Urothelium cell line (cell line): ENCODE measurements at places on chromosomes 3 and 15.

DNA sequence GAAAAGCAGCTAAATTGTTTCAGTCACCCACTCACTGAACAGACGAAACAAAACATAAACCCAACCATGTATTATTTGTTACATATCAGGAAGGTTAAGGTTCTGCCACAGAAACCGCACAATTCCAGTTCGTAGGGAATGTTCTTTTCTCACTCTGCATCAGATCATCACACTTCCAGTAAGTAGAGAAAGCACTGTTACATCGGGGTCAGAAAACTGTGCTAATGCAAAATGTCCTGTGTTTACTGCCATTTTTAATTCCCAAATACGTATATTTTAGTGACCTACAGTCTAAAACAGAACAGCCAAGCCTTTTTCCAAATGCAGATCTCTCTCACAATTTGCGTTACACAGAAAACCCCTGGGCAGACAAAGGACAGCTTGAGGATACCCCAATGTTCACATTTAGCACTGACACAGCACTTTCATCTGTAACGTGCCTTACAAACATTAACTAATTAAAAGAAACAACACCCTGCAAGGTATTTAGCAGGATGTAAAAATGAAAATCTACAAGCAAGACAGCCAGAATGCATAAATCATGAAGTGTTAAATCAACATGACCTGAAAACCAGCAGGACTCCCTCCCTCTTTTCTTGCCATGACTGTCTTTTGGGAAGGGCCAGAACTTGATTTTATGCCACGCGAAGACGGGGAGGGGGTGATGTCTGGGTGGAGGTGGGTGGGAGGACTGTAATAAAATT, 34.8 kb upstream of the SKIL start:
- no peak for DNase-seq

DNA sequence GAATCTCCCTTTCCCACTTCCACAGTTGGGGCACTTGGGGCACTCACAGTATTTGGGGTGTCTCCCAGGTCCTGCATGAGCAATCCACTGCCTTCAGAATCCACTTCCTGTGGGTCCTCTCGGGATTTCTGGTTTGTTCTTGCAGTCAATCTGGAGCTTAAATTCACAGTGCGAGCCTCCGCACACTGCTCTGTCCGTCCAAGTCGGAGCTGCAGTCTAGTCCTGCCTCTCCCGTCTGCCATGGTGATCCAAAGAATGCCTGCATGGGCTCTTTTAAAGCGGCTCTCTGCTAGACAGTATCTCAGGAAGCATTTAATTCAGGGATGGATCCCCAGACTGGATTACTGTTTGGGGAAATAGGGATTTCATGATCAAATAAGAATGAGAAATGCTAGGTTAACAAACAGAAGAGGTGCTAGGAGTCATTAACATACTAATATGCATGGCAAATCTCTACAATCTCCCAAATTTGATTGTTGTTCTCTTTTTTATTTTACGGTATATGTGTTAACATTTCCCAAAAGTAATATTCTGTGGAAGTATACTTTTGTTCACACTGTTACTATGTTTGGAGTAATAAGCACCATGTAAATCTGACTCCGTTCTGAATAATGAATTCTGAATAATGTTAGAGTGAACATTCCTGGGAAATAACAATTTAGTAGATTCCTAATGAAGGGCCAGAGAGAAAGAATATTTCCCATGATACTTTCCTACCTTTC, 142.5 kb downstream of the HCN4 start:
- DNase-seq, result no peak

- DNase-seq, result no peak
Observed at GRCh38 chr3:108830991-108831614, 8.5 kb downstream of the TRAT1 start.

- no peak for DNase-seq
Observed at GRCh38 chr3:102619361-102619760, 184.5 kb downstream of the ZPLD1 start.

DNA sequence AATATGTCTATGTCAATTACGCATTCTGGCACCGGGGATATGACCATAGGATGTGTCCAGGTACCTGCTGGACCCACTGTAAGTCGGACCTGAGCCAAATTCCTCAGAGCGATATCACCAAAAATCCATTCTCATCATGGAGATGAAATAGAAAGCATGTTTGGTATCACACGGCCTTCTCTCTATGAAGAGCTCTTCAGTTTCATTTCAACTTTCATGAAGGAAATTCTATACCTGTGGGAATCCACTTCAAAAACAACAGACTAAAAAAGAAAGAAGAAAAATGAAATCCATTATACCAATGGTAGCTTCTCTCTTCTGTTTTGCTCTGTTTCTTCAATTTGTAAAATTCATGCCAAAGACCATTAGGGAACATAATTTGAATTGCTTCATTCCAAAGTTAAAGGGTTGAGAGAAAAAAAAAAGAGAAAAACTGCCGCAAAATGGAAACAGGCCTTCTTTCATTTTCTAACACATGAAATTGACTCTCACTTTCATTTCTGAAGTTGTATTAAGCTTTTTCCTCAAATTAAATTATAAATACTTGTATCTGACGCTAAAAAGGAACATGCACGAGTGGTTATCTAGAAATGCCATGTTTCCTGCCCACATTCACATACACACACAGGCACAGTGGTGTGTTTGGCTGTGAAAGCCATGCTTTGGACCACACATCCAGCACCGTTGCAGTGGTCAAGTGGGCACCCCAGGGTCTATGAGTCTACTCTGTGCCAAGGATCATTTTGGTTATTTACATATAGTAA, 46.9 kb upstream of the DIPK2A start:
- DNase-seq, result no peak

- DNase-seq, result no peak
Observed at GRCh38 chr3:61483997-61484396, 77.4 kb upstream of the PTPRG start.

DNA sequence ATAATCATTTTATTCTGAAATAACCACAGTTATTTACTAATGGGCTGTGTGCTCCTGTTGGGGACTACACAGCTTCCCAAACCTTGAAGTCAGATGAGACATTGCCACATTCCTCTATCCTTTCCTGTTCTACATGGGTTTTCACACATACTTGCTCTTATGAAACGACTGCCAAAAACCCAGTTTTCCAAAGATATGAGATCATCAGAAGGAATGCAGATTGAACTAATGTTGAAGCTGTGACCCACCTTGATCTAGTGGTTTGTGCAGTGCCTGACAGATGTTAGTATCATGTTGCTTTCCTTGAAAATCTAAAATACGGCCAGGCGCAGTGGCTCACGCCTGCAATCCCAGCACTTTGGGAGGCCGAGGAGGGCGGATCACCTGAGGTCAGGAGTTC, 144.6 kb downstream of the VGLL4 start:
- DNase-seq, result peak; percentile 81

GRCh38 chr3:100581650-100582049, 27.8 kb upstream of the ADGRG7 start:
- DNase-seq, result no peak

- DNase-seq, result no peak
Observed at GRCh38 chr15:80743189-80743833, 35.9 kb upstream of the CEMIP start.

GRCh38 chr3:125054449-125055329, 1.1 kb downstream of the HEG1 start:
- DNase-seq, result peak; percentile 50

DNA sequence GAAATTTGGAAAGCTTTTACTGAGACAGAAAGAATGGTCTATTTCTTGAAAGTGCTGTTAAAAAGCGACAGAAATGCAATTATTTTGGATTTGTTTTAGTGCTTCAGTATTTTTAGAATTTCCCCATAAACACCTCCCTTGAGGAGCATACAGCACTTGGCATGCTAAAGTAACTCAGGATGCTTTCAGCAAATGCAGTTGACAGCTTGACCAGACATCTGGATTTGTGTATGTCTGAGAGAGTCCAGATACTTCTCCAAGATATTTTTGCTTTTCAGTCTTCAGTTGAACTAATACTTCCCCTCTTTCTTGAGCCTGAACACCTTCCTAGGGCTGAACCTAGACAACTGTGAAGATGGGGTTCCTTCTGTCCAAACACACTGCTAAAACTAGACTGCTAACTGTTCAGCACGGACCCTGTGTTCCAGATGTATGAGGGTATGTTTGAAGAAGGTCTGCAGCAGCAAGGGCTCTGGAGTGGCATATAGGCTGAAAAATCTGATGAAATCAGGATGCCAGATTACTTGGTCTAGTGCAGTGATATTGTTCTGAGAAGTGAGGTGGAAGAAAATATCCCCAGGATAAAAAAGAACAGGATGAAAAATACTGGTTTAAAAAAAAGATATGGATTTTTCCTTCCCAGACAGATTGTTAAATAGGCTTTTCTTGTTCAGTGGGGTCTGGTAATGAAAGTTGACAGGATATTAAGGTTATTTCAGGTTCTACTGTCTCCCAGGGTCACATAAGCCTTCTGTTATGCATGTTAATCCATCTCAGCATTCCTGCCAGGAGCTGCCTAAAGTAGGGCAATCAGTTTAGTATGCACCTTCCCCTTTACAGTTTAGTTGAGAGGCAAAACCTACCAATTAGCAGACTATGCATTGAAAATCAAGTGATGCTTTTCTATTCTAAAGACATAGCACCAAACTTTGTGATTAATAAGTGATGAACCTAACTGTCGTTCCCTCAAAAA, 516.9 kb upstream of the TBL1XR1 start:
- no peak for DNase-seq

GRCh38 chr3:28575746-28576613, 227.4 kb upstream of the AZI2 start:
- DNase-seq, result peak; percentile 64

- no peak for DNase-seq
Observed at GRCh38 chr3:69110941-69111546, 11.4 kb downstream of the LMOD3 start.

GRCh38 chr15:70274255-70274880, 176.7 kb upstream of the TLE3 start:
- DNase-seq, result no peak

DNA sequence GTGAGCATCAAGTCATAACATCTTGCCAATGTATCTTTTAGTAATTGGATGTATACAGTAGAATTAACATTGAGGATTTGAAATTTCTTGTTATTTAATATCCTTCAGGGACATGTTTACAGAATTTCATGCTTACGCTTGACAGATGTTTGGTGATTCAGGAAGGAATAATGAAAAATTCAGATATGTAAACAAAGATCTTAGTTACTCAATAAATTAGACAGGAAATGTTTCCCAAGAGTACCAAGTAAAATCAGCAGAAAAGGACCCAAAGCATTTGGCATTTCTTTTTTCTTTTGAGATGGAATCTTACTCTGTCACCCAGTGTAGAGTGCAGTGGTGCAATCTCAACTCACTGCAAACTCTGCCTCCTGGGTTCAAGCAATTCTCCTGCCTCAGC, 4.7 kb upstream of the COL6A5 start:
- no peak for DNase-seq

DNA sequence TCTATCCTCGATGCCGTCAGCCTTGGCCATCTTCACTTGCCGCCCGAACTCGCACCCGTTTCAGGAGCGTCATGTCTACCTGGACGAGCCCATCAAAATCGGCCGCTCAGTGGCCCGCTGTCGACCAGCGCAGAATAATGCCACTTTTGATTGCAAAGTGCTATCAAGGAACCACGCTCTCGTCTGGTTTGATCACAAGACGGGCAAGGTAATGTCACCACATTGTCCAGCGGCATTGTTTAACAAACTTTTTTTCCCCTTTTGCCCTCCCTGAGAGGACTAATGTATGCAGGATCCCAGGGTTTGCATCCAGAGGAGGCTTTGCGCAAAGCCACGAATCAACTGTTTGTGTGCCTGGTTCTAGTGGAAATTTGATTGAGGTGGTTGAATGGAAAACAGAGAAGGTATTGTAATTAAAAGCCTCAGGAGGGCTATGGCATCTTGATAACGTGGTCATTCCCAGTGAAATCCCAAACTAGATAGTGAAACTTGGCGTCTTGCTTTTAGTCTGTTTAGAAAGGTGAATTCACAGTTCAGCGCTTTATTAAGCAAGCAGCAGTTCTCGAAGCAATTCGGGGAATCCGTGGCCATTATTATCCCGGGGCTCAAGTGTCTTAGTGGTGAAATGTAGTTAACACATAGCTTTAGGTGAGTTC, 1.7 kb downstream of the SLMAP start:
- DNase-seq, result peak; percentile 12

DNA sequence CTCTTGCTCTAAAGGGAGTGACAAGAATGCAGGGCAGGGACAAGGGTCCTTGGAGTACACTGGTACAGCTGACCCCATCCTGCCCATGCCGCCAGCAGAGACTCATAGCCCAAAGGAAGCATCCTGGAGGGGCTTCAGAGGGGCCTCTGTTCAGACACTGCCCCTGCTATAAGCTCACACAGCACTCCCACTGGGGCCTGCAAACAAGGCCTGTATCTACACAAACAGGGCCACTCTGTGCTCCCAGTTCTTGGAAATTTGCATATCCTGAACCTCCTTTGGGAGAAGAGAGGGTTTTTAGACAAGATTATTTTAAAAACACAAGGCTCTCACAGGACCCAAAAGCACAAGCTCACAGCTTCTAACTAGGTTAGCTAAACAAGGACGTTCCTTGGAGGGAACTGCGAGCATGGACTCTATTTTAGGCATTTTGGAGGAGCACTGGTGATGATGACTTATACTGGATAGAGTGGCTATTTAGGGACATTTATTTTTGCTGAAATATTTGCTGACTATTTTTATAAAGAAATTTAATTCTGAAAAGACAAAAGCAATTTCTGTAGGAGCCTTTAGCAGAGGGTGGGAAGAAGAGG, 16.4 kb upstream of the ANKRD34C start:
- DNase-seq, result no peak

- no peak for DNase-seq
Observed at GRCh38 chr3:30352410-30353318, 253.7 kb upstream of the TGFBR2 start.

DNA sequence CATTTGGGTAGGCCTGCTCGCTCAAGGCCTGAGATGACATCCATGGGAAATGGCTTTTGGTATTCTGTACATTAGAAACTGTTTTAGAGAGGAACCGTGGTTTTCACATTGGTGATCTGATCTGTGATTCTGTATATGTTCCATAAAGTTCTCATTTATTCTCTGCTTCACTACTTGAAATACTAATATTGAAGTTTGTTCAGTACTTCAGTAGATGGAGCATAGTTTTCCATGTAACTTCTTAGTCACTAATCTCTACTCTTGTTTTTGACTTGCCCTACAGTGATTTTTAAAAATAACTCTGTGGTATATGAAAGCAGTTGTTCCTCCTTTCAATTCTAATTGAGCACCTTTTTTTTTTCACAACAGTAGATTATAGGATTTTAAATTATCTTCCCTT, 66.5 kb downstream of the MBNL1 start:
- no peak for DNase-seq
